ENCODE measurements at places on chromosomes 16 and 17.
A peak's percentile ranks its signal among the peaks of the same experiment; 100 is the strongest.

- DNase-seq, result no peak
Measured at GRCh38 chr17:7435676-7436555, 681 bp downstream of the TMEM102 start.

DNA sequence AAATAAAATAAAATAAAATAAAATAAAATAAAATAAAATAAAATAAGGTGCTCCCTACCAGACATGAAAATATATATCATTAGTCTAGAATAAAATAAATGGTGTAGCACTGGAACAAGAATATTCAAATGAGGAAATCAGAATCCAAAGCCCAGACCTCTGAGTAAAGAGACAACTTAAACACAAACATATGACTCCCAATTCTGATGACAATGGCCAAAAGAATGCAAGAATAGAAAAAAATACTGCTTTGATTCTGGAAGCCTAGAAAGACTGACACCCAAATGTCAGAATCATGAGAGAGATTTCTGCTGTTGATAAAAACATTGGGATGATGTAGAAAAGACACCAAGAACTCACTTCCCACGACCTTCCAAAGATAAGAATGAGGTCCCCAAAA is 27.9 kb downstream of the MYOCD start:
- no peak for DNase-seq

- DNase-seq, result no peak
Measured at GRCh38 chr17:29155227-29155965, 24.8 kb downstream of the MYO18A start.

DNA sequence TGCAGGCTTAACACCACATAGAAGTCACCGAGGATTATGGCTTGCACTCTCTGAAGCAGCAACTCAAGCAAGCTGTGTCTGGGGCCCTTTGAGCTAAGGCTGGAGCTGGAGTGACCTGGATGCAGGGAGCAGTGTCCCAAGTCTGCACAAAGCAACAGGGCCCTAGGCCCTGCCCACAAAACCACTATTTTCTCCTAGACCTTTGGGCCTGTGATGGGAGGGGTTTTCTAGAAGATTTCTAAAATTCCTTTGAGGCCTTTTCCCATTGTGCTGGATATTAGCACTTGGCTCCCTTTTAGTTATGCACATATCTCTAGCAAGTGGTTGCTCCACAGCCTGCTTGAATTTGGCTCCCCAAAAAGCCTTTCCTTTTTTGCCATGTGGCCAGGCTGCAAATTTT is 44.5 kb downstream of the KCNJ16 start:
- DNase-seq, result no peak

DNA sequence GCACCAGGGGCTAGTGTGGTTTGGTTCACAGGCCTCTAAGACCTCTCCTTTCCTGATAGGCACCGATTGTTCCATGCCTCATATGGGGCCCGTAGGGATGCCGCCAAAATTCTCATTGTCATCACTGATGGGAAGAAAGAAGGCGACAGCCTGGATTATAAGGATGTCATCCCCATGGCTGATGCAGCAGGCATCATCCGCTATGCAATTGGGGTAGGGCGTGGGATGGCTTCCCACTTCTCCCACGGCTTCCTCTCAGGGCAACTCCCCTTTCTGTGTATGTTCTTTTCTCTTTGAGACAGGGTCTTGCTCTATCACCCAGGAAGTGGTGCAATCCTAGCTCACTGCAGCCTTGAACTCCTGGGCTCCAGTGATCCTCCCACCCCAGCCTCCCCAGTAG is 5.3 kb downstream of the ITGAX start:
- DNase-seq, result no peak

GRCh38 chr17:61487989-61488595 is 35.9 kb downstream of the TBX4 start:
- DNase-seq, result no peak

- no peak for DNase-seq
Measured at GRCh38 chr17:56322991-56323390, 169.7 kb downstream of the ANKFN1 start.

DNA sequence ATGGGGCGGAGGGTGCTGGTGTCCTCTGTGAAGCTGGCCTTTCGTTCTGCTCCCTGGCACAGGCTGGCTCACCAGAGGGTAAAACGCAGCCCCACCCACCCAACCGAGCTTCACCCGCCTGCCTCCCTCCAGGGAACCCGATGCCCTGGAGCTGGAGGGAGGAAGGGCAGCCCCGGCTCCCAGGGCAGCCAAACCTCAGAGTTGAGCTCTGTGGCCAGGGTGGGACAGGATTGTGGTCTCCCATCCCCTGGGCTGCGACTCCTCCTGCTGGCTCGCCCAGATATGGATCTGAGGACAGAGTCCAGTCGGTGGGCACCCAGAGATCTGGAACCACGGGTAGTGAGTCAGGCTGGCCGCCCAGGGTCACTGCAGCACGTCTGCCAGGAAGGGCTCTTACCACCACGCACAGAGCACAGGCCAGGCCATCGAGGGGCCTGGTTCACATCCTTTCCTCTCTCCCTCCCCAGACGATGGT is 42.6 kb upstream of the CHMP6 start:
- DNase-seq, result no peak

- no peak for DNase-seq
Measured at GRCh38 chr17:35345445-35345925, 27.9 kb downstream of the SLFN11 start.

DNA sequence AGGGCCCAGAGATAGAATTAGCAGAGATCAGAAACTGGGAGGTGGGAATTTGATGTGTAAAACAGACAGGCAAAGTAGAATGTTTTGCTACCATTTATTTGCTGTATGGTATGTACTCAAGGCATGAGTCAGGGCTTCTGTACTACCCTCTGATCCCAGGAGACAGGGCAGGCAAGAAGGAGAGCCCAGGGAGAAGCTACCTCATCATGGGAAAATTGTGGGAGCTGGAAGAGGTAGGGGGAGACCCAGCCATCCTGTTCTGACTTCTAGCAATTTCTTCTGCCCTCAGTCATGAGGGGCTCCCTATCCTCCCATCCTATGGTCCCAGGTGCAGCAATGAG is 1.7 kb upstream of the PIGS start:
- DNase-seq, result no peak

DNA sequence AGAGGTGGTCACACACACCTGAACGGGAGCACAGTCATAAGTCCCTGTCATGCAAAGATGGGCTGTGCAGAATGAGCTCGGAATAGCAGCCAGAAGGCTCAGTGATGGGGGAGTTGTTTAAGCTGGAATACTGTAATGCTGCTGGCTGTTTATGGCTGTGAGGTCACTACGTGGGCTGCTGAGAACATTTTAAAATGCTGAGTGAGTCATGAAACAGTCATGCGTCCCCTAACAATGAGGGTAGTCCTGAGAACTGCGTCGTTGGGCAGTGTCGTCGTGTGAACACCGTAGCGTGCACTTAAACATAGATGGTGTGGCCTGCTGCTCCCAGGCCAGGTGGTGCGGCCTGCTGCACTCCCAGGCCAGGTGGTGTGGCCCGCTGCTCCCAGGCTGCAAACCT is 39.7 kb downstream of the TBCD start:
- DNase-seq, result no peak

DNA sequence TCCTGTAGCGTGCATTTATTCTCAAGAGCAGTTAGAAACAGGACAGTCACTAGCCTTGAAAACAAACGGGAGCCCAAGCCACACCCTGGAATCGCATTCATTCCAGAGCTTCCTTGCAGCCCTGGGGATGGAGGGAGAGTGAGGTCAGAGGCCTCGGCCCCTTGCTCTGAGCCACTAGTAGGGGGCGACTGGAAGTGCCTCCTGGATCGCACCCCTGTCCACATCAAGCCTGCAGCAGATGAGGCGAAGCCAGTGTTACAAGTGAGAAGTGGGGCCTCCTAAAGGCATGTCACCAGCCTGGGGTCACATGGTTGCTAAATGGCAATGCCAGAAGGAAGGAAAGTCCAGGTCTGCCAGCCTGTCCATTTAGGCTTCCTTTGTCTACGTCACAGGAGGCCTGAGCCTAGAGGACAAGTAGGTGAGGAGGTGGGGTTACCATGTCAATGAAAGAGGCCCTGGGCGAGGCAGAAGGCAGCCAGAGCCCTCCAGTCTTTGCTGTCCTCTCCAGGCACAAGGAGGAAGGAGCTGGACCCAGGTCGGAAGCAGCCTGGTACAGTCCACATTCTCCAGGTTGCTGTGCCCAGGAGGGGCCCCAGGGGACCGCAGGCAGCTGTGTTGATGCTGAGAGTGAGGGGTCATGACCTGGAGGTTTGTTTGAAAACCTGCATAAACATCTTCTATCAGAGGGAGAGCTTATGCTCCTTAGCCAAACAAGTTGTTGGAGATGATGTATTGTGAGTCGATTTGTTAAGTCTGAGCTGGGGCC is 3.0 kb upstream of the RCVRN start:
- no peak for DNase-seq

- DNase-seq, result no peak
Measured at GRCh38 chr17:53061446-53061845, 761.3 kb upstream of the KIF2B start.

- DNase-seq, result no peak
Measured at GRCh38 chr17:74768069-74768762, 7.9 kb downstream of the NAT9 start.

- no peak for DNase-seq
Measured at GRCh38 chr16:4680673-4681470, 12.5 kb upstream of the NUDT16L1 start.

- no peak for DNase-seq
Measured at GRCh38 chr16:84361546-84361945, 6.8 kb upstream of the ATP2C2 start.

DNA sequence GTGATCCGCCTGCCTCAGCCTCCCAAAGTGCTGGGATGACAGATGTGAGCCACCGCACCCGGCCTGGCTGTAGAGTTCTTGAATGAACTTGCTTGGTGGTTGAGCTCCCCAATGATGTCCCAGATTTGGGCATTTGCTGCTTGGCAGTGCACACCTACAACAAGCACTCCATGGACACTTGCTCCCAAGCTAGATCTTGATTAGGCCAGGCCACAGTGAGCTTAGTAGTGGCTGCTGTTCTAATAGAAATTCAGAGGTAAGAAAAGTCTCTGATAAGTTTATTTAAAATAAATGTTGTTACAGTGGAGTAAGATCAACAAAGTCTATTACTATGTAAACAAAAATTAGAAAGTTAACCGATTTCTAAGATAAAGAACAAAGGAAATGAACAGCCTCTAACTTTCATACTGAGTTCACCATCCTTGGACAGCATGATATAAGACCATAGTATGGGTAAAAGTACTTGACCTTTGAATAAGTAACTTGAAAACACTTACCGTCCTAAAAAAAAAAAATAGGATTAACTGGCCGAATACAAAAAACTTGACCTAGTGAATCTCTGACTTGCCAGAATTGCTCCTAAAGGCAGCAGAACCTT is 951 bp downstream of the TMED6 start:
- no peak for DNase-seq

DNA sequence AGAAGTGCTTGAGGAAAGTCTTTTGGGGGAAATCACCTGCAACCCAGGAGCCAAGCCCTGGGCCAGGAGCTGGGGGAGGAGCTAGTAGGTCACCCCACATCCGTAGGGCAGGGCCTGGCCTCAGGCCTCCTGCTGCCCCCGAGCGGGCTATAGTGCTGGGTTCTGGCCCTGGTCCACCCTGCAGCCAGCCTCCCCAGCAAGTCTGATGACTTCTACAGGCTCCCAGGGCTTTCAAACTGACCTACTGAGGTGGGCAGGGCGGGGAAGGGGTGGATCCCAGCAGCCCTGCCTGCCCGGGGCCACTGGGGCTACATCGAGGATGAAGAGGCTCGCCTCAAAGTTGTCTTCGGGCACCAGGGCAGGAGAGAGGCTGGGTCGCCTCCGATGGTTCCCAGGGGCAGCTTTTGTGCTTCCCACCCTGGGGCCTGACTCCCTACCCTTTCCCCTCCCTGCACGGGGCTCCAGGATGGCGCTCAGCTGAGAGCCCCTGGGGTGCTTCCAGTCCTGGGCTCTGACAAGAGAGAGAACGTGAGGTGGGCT is 5.0 kb downstream of the CENPX start:
- no peak for DNase-seq

GRCh38 chr17:50345432-50346312 is at the start of gene XYLT2:
Gene XYLT2, plus strand, starts transcription at chr17:50346126. Its CDS starts 15 bp downstream, at chr17:50346141.
- DNase-seq, result peak; percentile 27

DNA sequence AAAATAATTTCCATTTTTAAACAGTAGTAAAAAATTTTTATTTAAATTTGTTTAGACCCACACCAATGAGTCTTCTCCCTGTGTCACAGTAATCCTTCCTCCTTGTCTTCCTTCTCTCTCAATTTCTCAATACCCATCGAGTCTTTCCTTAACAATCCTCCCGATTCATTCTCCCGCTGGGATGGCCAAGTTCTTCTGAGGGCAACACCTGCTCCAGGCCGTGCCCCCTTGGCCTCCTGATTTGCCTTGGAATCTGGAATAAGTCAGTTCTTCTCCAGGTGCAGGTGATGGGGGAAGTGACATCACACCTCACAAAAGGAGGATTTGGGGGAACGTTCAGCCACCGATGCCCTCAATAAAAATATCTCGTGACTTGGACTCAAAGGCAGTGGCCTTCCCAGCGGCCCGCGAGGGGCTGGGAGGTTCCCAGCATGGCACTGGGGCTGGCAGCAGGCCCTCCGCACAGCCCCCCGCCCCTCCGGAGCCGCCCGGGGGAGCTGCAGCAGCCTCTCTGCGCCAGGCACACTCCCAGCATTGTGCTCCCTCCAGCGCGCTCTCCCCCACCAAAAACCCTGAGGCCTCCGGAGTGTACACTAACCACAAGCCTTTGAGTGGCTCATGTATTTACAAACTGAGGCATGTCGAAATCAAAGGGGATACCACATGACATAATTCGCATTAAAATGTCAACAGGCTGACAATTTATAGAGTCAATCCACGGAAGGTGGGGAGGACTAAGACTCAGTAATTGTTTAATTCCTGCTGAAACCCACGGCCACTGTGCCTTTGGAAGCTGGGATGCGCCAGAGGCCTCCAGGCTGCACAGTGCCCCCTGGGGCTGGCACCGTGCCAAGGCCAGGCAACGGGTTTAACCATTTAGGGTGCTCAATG is 120.5 kb downstream of the ZFHX3 start:
- peak; percentile 90 for DNase-seq

GRCh38 chr16:30958175-30959079 is 873 bp downstream of the SETD1A start:
- no peak for DNase-seq

DNA sequence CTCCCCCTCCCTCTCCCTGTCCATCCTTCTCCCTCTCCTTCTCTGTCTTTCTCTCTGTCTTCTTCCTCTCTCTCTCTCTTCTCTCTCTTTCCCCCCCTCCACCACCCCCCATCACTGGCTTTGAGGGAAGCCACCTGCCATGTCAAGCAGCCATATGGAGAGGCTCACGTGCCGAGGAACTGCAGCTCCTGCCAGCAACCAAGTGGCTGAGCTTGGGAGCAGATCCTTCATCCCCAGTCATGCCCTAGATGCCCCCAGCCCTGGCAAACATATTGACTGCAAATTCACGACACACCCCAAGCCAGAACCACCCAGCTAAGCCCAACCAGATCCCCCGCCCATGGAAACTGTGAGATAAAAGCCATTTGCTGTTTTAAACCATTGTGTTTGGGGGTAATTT is 40.9 kb upstream of the RBFOX3 start:
- DNase-seq, result no peak

DNA sequence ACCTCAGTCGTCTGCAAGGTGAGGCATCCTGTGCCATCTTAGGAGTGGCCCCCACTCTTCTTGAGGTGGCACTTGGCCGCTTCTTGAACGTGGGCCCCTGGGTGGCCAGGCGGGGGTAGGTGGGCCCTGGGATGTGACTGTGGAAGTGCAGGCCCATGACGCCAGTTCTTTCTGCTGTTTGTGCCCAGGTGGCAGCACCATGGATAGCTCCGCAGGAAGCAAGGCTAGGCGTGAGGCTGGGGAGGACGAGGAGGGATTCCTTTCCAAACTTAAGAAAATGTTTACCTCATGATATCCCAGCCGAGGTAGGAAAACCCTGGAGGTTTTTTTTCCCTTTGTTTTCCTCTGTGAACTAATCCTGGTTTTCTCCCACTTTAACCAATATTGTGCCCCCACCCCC is 19.8 kb downstream of the NMRAL1 start:
- DNase-seq, result no peak
